CD8-positive, alpha-beta T cell (primary cell): ENCODE measurements at places on chromosomes 2 and 18. TPM values are rescaled to one million over a fixed set of nuclear protein-coding genes. Genes with fewer than 3 reads are reported as not detected.

DNA sequence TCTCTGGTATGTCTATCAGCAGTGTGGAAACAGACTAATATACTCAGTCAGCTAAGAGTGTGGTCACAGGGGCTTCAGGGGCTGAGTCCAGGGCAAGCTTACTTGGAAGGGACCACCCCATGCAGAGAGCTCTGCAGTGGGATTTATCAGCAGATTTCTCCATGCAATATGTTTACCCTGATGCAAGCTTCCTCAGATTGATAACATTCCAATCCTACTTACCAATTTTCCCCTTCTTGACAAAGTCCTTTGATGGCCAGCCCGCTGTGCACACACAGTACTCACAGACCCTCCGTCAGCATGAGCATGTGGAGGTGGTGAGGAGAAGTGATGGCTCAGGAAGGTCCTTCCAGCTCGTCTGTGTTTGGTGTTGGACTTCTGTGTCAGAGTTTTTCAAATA lies 51.8 kb downstream of the SH3RF3 start:
- DNase-seq = no peak

DNA sequence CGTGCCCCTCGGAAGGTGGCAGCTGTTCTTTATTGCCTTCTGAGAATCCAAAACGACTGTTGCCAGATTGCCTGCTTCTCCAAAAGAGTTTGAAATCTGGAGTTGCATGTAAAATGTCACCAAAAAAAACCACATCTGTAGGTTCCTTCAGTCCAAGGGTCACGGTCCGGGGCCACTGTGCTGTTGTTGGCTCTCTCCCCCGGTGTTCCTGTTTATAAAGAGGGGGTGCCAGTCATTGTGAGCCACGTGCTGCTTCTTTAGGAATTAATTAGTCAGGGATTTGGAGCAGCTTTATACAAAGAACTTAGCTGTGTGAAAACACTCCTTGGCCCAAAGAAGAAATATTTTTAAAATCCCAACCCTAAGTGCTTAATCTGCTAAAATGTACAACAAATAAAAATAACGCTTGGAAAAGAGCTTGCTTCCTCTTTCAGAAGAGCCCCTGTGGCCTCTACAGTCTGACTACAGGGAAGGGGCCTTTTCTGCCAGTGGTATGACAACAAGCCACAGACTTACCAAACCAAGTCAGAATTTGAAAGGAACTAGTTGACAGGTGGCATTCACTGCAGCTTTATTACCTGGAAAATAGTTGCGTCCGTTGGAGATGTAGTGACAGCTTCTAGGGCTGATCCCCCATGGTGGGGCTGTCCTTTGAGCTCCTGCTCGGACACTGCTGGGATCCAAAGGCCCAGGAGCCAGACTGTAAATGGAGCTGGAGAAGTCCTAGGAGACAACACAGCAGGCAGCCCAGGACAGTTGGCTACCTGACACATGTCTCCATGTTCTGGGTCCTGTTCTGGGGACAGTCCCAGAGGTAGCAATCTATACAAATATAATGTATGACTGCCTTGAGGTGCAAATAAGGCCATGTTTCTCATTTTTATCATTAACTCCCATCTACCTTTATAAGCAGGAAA lies 84.5 kb upstream of the SLC1A4 start:
- DNase-seq = no peak

GRCh38 chr2:2686222-2686621 lies 355.1 kb upstream of the MYT1L start:
- DNase-seq = peak; percentile 38

The RNF125 gene
- total RNA-seq = 177 TPM

- DNase-seq = no peak
Observed at GRCh38 chr2:200782251-200782650, 29.5 kb upstream of the BZW1 start.

The TRAF3IP1 gene
- total RNA-seq = 8.6 TPM

GRCh38 chr2:223431479-223431878 lies 170.7 kb downstream of the SCG2 start:
- DNase-seq = no peak

DNA sequence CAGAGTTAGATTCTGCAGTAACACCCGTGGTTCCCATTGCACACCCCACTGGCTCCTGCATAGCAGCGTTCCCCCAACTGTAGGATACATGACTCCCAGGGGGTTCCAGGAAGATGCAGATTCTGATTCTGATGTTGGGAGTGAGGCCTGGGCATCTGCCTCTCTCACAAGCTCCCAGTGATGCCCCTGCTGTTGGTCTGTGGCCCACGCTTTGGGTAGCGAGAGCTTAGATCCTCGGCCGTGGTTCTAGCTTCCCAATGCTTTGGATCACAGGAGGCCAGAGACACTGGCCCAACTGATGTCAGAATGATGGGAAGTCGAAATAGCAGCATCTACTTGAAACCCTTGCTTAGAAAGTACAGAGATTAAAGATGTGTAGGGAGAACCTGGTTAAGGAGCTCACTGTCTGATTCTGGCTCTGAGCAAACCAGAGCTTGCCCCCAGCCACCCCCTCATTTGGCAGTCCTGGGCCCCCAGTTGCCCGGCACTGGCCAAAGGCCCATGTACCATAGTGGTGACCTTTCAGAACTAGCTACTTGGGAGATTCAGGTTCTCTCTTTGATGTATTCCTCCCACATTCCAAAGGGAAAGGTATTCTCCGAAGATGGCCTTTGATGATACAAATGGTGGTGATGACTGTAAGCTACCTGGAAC lies 197.5 kb downstream of the FAM210A start:
- DNase-seq = no peak

DNA sequence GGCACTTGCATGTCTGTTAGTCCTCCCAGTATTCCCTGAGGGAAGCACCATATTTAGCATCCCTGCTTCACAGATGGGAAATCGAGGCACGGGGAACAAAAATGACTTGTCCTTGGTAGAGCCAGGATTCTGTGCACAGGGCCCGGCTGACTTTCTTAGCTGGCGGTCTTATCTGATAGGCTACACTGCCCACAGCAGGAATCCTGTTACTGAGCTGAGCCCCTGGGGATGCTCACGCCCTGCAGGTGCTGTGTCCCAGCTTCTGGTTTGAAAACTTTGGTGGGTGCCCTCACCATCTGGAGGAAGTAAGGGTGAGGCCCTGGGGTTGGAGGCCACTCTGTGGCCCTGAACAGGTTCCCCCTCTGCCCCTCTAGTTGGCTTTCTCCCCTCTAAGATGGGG lies 68.4 kb upstream of the MCFD2 start:
- DNase-seq = no peak

- no peak for DNase-seq
Observed at GRCh38 chr2:69177785-69178636, 165.0 kb downstream of the ANTXR1 start.

DNA sequence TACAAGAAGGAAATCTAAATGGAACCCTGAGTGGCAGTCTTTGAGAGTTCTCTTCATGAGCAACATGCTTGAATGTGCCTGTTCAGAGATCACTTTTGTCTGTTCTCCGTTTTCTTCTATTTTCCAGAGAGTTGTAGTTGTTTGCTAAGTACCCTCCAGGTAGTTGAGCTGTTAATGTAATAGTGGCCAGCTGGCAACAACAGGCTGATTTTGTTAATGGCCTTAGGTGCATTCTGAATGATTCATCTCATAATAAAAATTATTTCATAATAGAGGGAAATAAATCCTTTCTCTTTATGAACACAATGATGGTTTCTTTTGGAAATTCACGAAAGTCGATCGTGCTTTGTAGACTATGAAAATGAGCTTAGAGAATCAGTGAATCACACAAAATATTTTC lies 136.8 kb downstream of the LRP1B start:
- no peak for DNase-seq

DNA sequence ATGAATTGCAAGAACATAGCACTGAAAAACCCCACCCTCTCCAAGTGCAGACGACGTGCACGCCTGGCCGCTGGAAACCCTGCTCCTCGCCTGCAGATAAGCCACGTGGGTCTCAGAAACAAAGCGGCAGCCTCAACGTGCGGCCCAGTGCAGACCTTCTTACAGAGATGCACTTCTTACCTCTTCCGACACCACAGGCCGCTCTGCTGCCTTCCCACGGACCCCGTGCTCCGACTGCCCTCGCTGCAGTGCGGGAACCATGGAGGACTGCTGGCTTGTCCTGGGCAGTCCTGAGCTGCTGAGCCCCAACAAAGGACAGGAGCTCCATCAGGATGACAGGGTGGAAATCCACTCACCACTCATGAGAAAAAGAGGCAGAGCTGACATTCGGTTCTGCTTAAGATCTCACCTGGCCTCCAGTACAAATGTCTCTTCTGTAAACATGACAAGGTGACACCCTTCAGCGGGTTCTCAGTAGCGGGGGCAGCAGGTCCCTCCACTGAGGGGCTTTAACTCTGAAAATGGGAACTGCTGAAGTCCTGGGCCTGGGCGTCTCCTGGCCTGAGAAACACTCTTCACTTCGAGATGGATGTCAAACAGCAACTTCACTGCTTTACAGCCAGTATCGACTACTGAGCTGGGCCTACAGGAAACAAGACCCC lies 6.2 kb downstream of the COPS9 start:
- no peak for DNase-seq

DNA sequence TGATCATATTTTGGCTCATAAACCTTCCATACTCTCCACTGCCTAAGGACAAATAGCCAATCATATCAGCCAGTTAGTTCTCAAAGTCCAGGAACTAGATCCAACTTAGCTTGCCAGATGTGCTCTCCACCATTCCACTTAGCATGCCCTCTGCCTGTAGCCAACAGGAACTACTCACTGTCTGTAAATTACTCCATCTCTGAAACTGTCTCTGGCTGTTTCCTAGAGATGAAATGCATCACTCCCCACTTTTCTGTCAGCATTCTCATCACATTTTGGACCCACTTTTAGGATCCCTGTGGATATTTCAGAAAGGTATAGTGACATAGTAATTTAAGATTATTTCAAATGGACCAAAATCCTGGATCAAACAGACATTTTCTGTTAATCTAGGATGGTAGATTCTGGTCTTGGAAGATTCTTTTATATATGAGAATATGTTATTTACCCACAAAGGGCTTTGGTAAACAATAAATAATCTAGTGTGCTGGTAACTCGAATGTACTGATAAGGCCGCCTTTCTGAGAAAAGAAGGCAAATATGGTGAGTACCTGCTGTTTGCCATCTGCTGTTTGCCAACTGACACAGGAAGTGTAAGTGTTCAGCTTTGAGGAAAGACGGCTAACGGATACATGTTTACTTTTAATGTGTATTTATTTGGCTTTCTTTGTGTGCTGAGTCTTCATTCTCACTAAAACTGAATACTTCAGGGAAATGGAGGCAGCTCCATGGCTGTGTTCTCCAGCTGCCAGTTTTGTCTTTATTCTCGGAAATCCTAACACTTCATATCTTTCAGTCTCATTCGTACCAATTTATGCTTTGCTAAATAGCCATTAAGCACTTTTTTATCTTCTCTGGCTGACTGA lies 79.5 kb downstream of the EVA1A start:
- no peak for DNase-seq

The HAAO gene
- total RNA-seq = not detected

The PSTPIP2 gene
- 6.6 TPM for total RNA-seq

- no peak for DNase-seq
Observed at GRCh38 chr2:85234868-85235267, 92.9 kb downstream of the TGOLN2 start.

DNA sequence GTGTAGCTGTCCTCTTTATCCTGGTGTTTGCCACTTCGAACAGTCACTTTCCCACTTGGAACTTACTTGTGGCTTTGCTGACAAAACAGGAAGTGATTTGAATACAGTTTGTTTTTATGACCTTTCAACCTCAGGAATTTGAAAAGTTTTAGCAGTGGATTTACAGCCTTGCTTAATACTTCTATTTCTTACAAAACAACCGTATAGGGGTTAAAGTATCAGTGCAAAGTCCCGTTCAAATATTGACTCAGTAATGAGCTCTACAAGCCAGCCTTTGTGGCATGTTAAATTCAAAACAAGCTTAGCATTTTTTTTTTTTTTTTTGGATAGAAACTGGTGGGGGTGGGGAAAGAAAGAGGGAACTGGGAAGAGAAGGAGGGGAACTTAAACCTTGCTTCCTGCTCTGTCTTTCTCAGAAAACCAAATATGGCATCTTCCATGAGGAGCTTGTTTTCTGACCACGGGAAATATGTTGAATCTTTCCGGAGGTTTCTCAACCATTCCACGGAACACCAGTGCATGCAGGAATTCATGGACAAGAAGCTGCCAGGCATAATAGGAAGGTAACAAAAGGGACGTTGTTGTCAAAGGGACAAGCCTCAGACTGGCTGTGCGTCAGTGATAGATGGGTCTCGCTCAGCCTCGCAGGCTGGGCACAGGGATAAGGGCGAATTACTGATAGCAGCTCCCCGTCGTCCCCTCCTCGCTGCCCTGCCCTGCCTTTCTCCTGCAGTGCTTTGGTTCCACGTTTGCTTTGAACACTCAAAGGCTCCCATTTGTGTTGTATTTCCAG lies at the start of gene HNMT:
TSS of gene HNMT (plus strand) at position 408 of the 793 bp plus-strand sequence. CDS start at position 427, 19 bp downstream.
- DNase-seq = no peak

- DNase-seq = no peak
Observed at GRCh38 chr2:189285349-189285748, 105.8 kb upstream of the COL5A2 start.

- no peak for DNase-seq
Observed at GRCh38 chr2:68775272-68775842, 40.7 kb downstream of the ARHGAP25 start.

The CDH20 gene
- 0.33 TPM for total RNA-seq

DNA sequence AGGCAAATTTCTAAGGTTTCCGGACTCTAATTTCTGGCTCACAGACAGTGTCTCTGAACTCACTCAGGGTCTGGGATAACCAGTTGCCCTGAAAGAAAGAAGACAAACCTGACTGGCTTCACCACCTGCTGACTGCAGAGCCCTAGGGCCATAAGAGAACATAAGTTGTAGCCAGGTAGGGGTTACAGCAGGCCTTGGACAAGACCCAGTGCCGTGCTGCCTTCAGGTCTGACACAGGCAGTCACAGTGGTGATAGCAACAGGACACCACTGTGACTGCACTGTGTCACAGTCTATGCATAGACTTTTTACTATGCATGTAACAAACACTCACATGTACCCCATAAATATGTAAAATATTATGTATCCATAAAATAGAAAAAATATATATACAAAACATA lies 508.5 kb downstream of the PID1 start:
- no peak for DNase-seq

- no peak for DNase-seq
Observed at GRCh38 chr18:3425446-3425845, 24.5 kb upstream of the TGIF1 start.

The COL6A3 gene
- 1.7 TPM for total RNA-seq

GRCh38 chr18:75023473-75023872 lies 185.5 kb downstream of the PTGR3 start:
- no peak for DNase-seq

DNA sequence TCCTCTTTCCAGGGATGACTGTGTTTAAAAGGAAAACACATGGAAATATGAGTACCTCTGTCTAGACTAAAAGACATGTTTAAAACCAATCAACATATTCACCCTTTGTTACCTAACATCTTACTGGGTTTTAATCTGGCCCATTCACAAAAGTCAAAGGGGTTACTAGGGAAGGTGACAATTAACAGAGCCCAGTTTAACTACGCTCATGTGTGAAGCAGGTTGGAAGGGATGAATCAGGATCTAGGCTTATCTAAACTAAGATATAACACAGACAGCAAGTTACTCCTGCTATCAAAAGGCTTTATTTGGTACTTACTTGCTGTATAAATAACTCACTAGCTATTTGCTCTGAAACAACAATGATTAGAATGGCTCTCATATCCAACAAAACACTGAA lies 337.0 kb downstream of the NCKAP5 start:
- no peak for DNase-seq

The SAP130 gene
- 18.9 TPM for total RNA-seq

The TMEM182 gene
- total RNA-seq = 2.5 TPM

The SERPINB2 gene
- total RNA-seq = not detected

- no peak for DNase-seq
Observed at GRCh38 chr2:46135958-46136357, 161.2 kb upstream of the EPAS1 start.

- DNase-seq = peak; percentile 31
Observed at GRCh38 chr2:30686669-30687068, 120.6 kb downstream of the CAPN13 start.

GRCh38 chr2:227376656-227377396 lies 2.3 kb downstream of the TM4SF20 start:
- DNase-seq = no peak
